CD4-positive, alpha-beta T cell treated with Interleukin-6 for 4 hours (primary cell): ENCODE measurements at places on chromosomes 5 and 9.

GRCh38 chr5:108386345-108387061, 4.6 kb upstream of the FBXL17 start:
- DNase-seq = no peak

GRCh38 chr9:114837923-114838322, 32.1 kb upstream of the TNFSF15 start:
- DNase-seq = no peak

GRCh38 chr9:105389796-105390195, 58.0 kb upstream of the FSD1L start:
- no peak for DNase-seq

GRCh38 chr5:81808106-81808505, 57.2 kb upstream of the SSBP2 start:
- no peak for DNase-seq

- DNase-seq = no peak
Observed at GRCh38 chr5:148125641-148126040, 42.7 kb upstream of the SPINK14 start.

- DNase-seq = peak; percentile 72
Observed at GRCh38 chr9:111661150-111661801, at the start of gene GNG10. GNG10 (plus strand) TSS chr9:111661605; CDS start chr9:111661635, 30 bp downstream.

- DNase-seq = no peak
Observed at GRCh38 chr9:136858844-136859757, 7.0 kb downstream of the MAMDC4 start.

DNA sequence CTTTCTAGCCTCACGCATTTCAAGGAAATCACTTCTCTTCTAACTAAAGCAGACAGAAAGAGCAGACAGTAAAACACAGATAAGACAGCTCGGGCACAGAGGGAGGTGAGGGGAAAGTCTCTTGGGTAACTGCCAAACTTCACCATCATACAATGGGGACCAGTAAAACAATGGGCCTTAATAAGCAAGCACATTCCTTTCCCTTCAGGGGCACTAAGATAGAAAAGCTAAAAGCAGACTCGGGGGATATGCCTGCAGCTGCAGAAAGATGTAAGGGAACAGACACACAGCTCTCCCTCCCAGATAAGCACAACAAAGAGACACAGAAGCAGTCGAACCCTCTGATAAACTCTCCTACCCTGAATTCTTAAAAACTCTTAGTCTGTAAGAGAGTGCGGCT, 15.6 kb upstream of the CKS2 start:
- no peak for DNase-seq
